ENCODE measurements at places on chromosomes 3 and 15.

DNA sequence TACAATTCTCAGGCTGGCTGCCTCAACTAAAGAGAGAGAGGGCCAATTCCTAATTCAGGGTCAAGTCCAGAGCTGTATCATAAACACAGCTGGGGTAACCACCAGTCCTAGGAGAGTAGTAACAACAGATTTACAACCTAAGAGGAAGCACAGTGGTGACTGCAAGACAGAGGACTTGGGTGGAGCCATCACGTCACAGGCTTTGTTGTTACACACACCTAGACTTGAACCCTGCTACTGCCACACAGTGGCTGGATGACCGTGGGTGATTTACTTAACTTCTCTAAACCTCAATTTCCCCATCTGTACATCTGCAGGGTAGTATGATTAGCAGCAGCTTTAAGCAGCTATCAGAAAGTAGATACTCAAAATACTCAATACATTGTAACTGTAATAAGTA, 78.6 kb downstream of the MYLK start:
- no peak for DNase-seq

- no peak for DNase-seq
These were observed 230.4 kb upstream of the KCNH8 start for GRCh38 chr3:18917923-18918322.

GRCh38 chr15:70917955-70918354, 25.3 kb downstream of the LRRC49 start:
- no peak for DNase-seq

GRCh38 chr15:26590676-26591075, 182.2 kb downstream of the GABRB3 start:
- no peak for DNase-seq

GRCh38 chr3:184176377-184177330, 2.0 kb downstream of the AP2M1 start:
- peak; percentile 91 for DNase-seq
